Activated CD4-positive, alpha-beta T cell treated with anti-CD3 and anti-CD28 coated beads, Interleukin-2, amount 50 U/mL, for 48 hours (primary cell): ENCODE measurements at places on chromosomes 16 and 17.

DNA sequence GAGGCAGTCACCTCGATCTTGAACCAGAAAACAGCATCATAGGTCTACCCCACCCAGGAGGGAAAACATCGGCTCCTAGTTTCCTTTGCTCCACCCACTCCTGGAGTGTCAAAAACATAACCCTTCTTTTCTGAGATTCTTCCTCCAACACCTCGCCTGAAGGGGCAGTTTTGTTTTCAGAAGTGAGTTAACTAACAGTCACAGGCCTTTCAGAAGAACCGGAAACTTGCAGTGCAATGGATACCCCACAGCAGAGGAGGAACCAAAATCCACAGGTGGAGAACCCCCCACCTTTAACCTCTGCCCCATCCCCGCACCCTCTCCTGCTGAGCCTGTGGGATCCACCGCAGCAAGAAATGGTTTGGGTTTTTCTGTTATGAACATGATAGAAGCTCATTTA is 7.8 kb upstream of the TEX2 start:
- DNase-seq, result no peak

GRCh38 chr16:88785106-88785924 is at the start of gene PIEZO1:
Gene PIEZO1 (minus strand): TSS chr16:88785220. CDS start chr16:88784964, 256 bp downstream.
- peak; percentile 78 for DNase-seq

GRCh38 chr17:35708951-35709350 is 22.5 kb upstream of the RASL10B start:
- DNase-seq, result no peak

DNA sequence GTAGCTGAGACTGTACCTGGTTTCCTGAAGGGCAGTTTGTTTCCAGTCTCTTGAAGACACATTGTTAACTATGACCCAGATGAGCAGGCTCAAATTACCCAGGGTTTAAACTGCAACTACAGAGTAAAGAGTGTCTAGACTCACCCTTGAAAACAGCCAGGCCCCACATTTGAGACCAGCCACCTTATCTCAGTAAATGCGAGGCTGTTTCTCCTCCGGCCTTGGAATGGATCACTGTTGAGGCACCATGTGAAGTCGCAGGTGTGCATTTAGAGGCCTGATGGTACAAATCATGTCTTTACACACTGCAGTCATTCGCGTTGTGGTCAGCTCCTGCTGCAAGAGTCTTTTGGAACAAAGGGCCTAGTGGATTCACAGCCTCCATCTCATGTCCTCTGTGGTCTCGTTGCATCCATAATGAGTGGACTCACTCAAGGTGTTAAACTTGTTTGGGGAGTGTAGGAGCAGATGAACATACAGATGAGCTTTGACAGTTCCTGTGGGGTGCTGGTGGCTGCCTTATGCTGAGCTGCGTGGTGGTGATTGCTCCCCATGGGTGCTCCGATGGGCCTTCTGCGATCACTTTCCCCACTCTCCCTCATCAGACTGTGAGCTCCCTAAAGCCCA is 18.5 kb upstream of the N4BP1 start:
- DNase-seq, result no peak

DNA sequence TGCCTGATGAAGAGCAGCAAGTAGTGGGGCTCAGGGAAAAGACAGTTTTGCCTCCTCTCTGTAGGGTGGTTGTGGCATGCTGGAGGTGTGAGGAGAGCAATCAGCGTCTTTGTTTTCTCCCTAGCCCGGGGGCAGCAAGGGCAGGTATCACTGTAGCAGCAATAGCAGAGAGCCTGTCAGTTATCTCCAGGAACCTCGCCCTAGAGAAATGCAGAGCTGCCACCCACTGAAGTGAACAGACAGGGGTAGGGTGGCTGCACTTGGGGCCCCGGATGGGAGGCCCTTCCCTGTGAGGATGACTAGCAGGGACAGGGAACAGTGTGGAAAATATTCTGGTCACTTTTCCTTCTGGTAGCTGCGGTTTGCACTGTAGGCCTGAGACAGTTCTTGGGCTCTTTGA is 886.5 kb downstream of the CDH8 start:
- DNase-seq, result no peak

GRCh38 chr17:3690094-3690715 is 5.8 kb downstream of the P2RX5 start:
- no peak for DNase-seq

GRCh38 chr16:56686758-56687157 is 4.5 kb downstream of the MT1X start:
- no peak for DNase-seq

- DNase-seq, result no peak
Observed at GRCh38 chr17:38416840-38417209, 11.4 kb upstream of the ARHGAP23 start.

GRCh38 chr17:3980381-3981014 is 16.3 kb upstream of the ATP2A3 start:
- DNase-seq, result no peak

GRCh38 chr16:84218176-84218823 is 21.5 kb downstream of the KCNG4 start:
- DNase-seq, result no peak

DNA sequence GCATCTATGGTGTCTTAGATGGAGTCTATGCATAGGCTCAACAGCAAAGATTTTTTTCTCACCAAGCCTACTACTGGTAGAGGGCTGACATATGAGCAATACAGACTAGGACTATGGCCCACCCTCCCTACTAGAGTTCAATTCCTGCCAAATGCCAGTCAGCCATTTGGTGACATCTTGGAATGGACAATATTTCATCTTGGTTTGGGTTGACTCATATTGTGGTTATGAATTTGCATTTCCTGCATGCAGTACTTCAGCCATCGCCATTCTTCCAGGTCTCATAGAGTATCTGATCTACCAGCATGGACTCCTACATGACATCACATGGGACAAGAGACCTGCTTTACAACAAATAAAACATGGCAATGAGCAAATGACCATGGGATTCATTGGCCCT is 778.1 kb upstream of the SOX9 start:
- DNase-seq, result no peak

DNA sequence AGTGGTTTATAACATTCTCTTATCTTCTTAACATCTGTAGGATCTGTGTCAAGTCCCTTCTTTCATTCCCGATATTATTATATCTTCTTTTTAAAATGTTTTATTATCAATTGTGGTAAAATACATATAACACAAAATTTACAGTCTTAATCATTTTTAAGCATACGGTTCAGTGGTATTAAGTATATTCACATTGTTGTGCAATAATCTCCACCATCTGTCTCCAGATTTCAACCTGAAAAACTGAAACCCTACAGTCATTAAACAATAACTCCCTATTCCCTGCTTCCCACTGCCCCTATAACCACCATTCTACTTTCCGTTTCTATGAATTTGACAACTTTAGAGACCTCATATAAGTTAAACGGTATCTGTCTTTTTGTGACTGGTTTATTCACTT is 45.5 kb downstream of the CEP112 start:
- no peak for DNase-seq

DNA sequence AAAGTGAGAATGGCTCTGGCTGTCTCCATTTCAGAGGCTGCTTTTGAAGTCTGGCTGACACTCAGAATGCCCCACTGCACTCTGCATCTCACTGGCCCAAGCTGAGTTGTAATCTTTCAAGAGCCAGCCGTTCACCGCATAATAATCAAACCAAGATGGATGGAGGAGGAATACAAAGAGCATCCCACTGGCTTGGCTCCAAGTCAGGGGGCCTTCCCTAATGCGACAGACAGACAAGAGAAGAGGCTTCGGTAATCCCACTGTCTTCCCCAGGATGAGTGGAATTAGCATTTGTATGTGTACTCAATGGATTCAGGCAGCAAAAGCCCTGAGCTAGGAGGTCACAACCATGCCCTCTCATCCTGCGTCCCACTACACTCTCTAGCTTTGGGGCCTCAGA is 68.0 kb downstream of the CBLN1 start:
- no peak for DNase-seq

DNA sequence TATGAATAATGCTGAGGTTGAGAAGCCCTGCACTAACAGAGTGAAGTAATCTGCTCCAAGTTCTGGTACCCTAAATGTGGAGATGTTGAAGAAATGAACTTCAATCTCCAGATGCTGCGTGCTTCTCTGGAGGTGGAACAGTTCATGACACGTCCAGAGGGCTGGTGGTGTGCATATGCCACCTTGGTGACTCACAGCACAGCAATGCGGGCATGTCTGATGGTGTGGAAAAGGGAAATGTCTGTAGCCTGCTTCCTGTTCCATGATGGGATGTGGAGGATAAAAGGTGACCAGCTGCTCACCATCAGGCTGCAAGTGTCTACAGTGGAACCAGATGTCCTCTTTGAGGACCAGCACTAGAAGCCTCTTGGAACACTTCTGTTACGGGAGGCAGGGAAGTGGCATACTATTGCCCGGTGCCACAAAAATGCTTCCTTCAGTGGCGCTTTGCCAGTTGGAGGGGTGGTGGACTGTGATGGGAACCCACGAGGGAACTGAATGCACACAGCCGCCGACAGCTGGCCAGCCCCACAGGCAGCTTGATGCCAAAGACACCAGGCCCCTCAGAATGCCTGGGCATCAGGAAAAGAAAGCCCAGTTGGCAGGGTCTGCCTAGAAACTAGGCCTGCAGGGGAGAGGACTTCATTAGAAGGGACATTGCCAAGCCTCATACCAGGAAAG is 19.9 kb downstream of the SNX11 start:
- no peak for DNase-seq
